ENCODE measurements at places on chromosomes 7 and 10.

GRCh38 chr10:117364110-117364960 is 10.9 kb downstream of the PDZD8 start:
- no peak for DNase-seq

DNA sequence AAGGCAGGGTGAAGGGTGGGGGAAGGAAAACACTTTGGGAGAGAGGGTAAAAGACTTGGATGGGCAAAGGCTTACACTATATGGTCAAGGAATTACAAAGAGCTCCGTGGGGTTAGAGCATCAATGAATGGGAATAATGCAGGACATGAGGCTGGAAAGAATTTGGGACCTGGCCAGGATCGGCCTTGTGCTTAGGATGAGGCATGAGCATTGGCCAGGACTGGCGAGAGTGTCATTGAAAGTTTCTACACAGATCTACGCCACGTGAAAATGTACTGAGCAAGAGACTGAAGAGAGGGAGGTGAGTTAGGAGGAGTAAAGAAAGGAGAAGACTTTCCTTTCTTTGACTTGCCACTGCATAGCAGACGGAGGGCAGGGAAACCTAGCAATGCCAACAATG is 142.8 kb downstream of the PTEN start:
- DNase-seq: no peak

DNA sequence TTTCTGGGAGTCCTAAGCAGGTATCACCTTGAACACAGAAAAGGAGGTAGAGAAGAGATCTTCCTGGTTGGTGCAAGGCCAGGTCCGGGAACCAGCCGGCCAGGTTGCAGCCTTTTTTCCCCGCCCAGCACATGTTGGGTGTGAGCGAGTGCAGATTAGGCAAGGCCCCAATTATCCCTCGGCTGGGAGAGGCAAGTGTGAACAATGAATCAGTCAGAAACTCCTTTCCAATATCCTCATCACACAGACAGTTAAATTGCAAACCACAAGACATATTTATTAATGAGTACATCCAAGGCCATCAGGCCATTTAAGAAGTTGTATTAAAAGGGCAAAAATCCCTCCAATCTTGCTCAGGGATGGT is 115.0 kb upstream of the AFAP1L2 start:
- DNase-seq: no peak

DNA sequence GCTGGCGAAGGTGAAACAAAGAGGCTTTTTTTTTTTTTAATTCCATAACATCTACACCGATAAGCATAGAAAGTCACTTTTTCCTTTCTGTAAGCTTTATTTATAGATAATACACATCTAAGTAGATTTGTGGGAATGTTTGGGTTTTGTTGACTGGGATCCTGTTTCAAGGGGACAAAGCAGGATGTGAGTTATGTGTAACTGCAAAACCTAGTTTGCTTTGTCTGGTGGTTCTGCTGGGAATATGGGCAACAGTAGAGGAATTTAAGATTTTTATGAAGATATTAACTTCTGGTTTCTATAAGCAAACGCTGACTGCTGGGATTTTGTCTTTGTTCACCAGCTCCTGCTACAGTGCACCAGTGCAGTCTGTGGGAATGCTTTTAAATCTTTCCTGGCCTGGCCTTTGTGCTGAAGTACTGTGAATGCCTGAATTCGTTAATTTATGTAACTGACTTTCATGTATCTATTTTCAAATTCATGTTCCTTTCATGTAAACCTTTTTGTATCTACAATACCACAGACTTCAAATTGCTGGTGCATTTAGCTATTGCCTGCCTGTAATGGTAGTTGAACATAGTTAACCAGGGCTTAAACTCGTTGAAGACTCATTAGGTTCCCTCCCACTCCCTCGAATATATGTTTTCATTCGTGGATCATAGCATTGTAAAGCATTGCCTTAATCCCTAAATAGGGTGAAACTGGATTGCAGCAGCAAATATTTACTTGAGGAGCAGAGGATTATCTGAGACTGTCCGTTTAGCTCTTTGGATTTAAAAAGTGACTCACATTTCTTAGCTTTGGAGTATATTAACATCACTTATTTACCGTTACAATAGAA is 1.5 kb downstream of the KLHL7 start:
- DNase-seq: no peak

- DNase-seq: no peak
Measured at GRCh38 chr7:94913391-94913790, 6.0 kb downstream of the PPP1R9A start.

DNA sequence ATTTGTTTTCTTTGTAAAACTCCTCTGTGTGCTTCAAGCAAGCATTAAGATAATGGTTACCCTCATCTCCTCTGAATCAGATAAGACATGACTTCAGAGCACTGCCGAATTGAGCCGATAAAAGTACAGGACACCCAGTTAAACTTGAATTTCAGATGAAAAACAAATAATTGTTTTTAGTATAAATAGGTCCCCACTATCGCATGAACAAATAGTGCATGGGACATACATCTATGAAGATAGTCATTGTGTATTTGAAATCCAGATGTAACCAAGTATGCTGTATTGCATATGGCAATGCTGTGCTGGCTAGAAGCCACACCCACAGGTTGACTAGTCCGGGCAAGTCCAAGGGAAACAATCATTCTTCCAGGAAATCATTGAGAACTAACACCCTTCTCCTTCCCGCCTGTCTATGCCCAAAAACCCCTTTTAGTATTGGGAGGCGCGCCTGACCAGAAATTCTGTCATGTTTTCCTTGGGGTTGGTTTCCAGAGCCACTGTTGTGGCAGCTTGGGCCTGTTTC is 12.6 kb upstream of the FGFR2 start:
- DNase-seq: no peak

GRCh38 chr10:3750854-3751253 is 34.2 kb downstream of the KLF6 start:
- no peak for DNase-seq
